ENCODE measurements at places on chromosomes 11 and 22.

DNA sequence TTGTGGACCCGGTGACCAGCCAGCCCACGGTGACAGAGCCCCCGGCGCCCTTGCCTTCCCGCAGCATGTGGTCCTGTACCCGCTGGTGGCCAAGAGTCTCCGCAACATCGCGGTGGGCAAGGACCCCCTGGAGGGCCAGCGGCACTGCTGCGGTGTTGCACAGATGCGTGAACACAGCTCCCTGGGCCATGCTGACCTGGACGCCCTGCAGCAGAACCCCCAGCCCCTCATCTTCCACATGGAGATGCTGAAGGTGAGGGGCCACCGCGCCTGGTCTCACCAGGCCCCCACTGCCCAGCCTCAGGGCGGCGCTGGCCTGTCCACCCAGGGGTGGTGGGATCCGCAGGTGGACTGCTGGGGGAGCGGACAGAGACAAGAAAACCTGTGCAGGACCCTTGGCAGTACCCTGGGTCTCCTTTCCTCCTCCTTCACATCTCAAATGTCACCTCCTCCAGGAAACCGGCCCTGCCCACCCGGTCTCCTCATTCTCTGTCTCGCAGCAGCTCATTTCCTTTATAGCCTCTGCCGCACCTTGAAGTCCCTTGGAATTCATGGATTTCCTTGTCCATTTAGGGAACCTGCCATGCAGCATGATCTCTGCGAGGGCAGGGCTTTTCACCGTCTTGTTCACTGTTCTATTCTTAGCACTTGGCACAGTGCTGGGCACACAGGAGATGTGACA is 6.5 kb downstream of the AIP start:
- no peak for DNase-seq

DNA sequence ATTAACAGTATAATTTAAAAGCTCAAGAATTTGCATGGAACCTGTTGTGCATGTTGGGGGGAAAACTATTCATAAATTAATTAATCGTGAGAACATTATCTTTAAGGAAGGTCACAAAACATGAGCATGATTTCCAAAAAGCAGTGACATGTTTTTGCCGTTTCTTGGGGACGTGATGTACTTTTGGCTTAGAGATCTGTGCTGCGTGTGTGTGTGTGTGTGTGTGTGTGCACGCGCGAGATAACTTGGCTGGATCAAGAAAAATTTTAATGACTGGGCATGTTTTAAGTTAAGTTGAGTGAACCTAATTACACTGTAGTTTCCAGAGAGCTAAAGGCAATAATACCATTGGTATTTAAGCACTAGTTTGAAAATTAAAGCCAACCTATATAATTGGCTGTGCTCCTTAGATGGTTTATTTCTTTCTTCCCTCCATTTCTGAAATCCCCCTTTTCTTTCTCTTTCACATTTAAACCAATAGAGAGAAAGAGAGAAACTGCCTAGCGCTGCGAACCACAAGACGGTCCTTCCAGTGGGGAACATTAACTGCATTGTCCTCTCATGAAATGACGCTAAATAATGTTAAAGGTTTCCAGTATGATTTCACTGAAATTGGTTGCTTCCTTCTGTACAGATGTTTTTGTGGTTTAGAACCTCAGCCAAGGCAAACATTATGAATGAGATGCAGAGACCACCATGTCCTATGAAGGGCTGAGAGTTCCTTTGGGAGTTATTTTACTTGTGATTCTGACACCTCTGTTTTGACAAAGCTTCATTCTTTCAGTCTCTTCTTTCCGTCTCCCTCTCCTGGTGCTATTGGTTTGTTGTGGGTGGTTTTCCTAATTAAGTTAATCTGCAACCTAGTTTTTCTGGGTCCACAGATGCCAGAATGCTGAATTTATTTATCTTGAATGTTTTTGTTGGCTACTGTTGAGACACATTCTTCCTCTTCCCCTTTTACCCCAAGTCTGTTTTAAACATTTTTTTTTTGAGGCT is 51.7 kb downstream of the ZBTB16 start:
- DNase-seq: no peak

DNA sequence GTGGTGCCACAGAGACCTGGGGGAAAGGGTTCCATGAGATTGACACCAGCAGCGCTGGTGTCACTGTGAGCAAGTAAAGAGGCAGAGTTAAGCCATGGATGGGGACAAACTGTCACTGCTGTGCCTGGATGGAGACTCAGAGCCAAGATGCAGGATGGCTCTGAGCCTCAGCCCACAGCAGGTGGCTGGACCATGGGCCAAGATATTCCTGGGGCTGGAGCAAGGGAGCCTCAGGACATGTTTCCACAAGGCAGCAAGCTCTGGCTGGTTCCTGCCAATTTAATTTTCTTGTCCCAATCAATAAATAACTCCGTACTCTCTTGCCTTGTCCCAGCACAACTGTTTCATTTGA is 23.0 kb downstream of the MYO18B start:
- DNase-seq: no peak

GRCh38 chr11:123628936-123629683 is 25.3 kb downstream of the SCN3B start:
- DNase-seq: no peak

- no peak for DNase-seq
Observed at GRCh38 chr11:99343117-99343516, 322.4 kb downstream of the CNTN5 start.

DNA sequence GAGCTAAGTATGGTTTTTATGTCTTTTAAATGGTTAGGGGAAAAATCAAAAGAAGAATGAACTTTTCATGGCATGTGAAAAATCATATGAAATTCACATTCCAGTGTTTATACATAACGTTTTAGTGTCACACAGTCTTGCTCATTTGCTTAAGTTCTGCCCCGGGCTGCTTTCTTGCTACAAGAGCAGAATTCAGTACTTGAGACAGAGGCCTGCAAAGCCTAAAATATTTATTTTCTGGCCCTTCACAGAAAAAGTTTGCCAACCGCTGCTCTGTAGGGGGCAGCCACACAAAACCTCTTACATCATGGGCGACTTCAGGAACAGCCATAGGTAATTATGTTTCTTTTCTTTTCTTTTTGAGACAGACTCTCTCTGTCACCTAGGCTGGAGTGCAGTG is 1.0 kb upstream of the ATG2A start:
- DNase-seq: peak; percentile 37

- DNase-seq: no peak
Observed at GRCh38 chr11:67439321-67440228, 2.1 kb upstream of the PTPRCAP start.

DNA sequence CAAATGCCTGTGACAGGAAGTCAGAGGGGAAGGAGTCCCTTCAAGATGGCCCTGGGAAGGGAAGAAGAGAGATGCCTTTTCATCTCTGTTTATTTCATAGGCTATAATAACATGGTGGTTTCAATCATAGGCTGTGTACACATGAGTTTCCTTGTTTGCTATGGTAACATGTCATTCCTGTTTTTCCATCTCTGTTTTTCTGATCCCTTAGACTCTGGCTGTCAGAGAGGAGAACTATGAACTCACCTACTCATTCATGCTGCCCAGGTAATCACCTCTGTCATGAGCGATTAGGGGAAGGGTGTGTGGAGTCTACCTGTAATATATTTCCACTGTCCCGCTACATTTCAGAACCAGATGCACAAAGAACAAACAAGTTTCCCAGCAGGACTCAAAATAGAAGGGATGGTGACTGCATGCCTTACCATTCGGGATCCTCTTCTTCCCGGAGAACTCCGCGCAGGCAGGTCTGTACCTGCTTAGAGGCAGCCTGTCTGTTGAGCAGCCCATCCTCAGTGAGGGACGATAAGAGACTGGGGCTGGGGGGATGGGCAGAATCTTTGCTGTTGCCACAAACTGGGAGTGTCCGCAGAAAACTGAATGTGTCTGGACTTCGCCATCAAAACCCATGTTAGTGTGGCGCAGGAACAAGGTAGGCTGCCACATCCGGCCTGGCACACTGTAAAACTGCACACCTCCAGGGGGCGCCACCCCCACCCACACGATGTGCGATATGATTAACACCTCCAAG is 7.1 kb upstream of the PEX26 start:
- no peak for DNase-seq

DNA sequence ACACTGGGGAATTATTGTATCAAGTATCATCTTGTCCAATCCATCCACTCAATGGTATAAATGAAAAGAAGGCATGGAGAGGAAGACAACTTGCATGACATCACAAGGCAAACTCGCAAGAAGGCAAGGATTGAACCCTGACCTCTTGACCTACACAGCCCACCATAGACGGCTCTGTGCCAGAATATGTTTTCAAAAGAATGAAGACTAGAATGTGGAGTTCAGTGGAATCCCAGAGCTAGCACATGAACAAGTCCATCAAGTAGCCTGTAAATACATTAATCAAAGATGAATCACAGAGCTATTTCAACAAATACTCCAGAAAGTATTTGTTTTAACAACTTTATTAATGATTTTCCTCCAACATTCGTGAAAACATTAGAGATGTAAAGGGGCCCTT is 189.7 kb downstream of the GUCY1A2 start:
- no peak for DNase-seq

DNA sequence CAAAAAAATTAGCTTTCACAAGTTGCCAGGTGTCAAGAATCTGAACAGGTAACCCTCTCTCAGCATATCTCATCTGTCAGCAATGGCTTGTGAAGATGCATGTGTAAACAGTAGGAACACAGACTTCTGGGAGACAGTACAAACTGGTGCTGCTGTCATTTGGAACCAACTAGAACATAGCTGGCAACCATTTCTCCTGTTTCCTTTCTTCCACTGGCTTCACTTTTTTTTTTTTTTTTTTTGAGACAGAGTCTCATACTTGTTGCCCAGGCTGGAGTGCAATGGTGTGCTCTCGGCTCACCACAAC is 2.1 kb upstream of the PIK3C2A start:
- DNase-seq: no peak

DNA sequence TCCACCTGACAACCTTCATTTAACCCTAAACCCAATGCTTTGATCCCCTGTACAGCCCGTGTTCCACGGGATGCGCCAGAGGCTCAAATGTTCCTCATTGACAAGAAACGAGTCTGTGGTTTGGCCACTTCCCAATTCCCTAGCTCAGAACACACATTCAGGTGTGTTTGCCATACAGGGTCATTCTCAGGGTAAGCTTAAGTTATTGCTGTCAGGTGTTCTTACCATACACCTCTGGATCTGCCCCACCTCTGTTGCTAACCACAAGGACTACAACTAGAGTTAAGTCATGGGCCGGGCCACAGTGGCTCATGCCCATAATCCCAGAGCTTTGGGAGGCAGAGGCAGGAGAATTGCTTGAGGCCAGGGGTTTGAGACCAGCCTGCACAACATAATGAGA is 45.6 kb upstream of the POLD3 start:
- DNase-seq: no peak

- DNase-seq: no peak
Observed at GRCh38 chr11:69702239-69702691, 1.6 kb downstream of the FGF19 start.

- no peak for DNase-seq
Observed at GRCh38 chr11:29361369-29361768, 655.5 kb downstream of the KCNA4 start.

GRCh38 chr22:19110646-19111045 is 11.6 kb downstream of the DGCR2 start:
- no peak for DNase-seq

DNA sequence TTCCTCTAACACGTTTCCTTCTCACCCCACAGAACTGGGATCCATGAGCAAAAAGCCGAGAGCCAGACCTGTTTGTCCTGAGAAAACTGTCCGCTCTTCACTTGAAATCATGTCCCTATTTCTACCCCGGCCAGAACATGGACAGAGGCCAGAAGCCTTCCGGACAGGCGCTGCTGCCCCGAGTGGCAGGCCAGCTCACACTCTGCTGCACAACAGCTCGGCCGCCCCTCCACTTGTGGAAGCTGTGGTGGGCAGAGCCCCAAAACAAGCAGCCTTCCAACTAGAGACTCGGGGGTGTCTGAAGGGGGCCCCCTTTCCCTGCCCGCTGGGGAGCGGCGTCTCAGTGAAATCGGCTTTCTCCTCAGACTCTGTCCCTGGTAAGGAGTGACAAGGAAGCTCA is 24.0 kb downstream of the CD5 start:
- DNase-seq: no peak

DNA sequence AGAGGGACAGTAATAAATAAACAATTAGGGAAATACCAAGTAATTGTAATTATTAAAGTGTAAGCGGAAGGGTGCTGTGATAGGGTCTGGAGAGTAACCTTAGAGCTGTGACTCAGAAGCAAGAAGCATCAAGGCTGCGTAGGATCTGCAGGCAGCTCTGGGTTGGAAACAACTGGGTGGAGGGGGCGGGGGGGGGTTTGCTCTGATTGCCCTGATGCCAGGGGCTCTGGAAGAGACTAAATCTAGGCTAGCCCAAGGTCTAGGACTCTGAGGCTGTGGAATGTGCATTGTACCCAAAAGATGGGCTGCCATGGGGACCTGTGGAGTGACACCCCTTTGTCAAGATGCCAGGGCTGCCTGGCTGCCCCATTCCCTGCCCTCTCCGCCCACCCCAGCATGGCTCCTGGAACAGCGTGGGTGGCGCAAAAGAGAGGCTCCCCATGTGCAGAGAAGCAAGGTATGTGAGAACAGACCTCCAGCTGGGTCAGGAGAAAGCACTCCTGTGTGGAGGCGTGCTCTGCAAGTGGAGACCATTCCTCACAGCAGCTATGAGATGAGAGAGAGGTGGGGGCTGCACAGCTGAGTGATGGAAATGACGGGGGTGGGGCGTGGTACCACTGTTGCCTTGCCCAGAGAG is 101.1 kb upstream of the CRYBB3 start:
- DNase-seq: no peak

DNA sequence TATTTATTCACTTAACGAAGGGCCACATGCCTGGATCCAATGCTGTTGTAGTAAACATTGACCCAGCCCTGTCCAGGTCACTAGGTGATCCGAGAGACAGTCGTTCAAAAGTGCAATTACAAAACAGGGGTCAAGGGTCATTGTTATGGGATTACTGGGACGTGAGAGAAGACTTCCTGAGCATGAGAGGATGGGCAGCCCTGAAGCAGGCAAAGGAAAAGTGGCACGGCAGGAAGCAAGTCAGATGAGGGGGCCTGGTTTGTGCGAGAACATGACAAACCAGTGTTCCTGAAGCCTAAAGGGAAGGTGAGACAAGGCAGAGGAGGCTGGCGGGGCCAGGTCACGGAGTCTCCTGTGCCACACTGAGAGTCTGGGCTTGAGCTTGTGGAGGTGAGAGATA is 15.8 kb upstream of the MMP20 start:
- DNase-seq: no peak

GRCh38 chr11:10326012-10326964 is 21.4 kb downstream of the ADM start:
- no peak for DNase-seq

GRCh38 chr11:10236840-10237239 is 57.2 kb downstream of the SBF2 start:
- DNase-seq: no peak

DNA sequence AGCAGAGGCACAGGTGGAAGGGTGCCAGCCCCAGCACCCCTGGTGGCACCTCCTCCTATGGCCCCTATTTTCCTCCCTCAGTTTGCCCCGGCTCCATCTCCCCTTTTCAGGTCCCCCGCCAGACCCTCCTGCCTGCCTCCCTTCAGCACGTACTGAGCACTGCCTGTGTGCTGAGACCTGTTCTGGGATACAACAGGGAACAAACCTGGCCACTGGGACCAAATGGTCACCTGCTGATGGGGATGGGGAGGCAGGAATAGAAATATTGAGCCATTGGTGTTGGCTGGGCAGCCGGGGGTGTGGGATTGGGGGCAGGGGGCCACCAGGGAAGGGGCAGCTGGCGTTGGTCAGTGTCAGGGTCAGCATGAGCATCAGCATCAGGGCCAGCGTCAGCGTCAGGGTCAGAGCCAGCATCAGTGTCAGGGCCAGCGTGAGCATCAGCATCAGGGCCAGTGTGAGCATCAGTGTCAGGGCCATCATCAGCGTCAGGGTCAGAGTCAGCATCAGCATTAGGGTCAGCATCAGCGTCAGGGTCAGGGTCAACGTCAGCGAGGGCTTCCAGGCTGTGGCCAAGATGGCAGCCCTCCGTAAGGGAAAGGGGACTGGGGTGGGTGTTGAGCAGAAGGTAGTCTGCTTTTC is 7.5 kb downstream of the ZNF74 start:
- no peak for DNase-seq

Data from CD8-positive, alpha-beta T cell (primary cell).